ENCODE measurements at places on chromosomes 3 and 15.

- DNase-seq, result no peak
- no peak overlapping the region for H3K4me3 ChIP-seq
- no peaks in the 10 kb centered on the region for H3K36me3 ChIP-seq
- H3K27me3 ChIP-seq, result no peaks in the 10 kb centered on the region
- no peaks in the 10 kb centered on the region for H3K4me1 ChIP-seq
Measured at GRCh38 chr3:102237181-102237580, 197.6 kb upstream of the ZPLD1 start.

- H3K27ac ChIP-seq, result no peak overlapping the region
- H3K27me3 ChIP-seq, result peaks cover 3% of the 10 kb centered on the region
- no peak overlapping the region for H3K4me3 ChIP-seq
- no peak for DNase-seq
- H3K36me3 ChIP-seq, result no peaks in the 10 kb centered on the region
Measured at GRCh38 chr3:10695595-10696285, 120.3 kb upstream of the SLC6A11 start.

GRCh38 chr3:15810702-15811101 lies 12.9 kb upstream of the ANKRD28 start:
- no peaks in the 10 kb centered on the region for H3K36me3 ChIP-seq
- no peak overlapping the region for H3K4me3 ChIP-seq
- no peak for DNase-seq
- peak overlapping the region; percentile 6 for H3K27ac ChIP-seq

- H3K36me3 ChIP-seq, result no peaks in the 10 kb centered on the region
- no peak for DNase-seq
- no peak overlapping the region for H3K27ac ChIP-seq
- no peak overlapping the region for H3K4me3 ChIP-seq
- H3K4me1 ChIP-seq, result no peaks in the 10 kb centered on the region
Measured at GRCh38 chr15:84835661-84836337, 18.6 kb downstream of the ALPK3 start.

DNA sequence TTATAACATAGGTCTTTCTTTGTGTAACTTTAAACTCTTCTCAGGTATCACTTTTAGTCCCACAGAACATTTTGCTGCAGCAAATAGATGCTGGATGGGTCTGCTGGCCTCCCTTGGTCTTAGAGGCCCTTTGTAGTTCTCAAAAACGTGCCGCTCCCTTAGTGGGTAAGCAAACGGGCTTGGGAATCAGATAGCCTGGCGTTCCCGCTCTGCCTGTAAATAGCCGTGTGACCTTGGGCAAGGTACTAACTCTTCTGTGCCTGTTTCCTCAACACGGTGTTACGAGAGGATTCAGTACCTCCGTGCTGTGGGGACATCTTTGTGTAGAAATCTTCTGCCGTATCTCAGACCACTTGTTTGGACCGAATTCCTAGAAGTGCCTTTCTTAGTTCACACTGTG lies 64.4 kb downstream of the DNAJB8 start:
- no peak overlapping the region for H3K27ac ChIP-seq
- no peaks in the 10 kb centered on the region for H3K4me1 ChIP-seq
- no peaks in the 10 kb centered on the region for H3K27me3 ChIP-seq
- DNase-seq, result no peak
- no peak overlapping the region for H3K4me3 ChIP-seq
- no peaks in the 10 kb centered on the region for H3K36me3 ChIP-seq

DNA sequence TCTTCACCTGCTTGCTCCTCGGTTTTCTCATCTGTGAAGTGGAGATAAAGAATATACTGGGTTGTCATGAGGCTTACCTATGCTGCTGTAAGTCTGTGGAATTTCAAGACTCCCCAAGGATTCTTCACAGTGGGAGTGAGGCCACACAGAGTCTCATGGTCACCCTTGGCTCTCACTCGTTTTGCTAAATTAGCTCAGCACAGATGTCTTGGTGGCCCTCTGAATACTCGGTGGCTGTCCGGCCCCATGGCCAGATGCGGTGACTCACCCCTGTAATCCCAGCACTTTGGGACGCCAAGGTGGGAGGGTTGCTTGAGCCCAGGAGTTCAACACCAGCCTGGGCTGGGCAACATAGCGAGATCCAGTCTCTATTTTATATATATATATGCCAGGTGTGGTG lies 5.0 kb upstream of the CHCHD6 start:
- DNase-seq, result no peak
- peaks cover 5% of the 10 kb centered on the region for H3K27me3 ChIP-seq
- no peaks in the 10 kb centered on the region for H3K36me3 ChIP-seq
- no peak overlapping the region for H3K4me3 ChIP-seq

DNA sequence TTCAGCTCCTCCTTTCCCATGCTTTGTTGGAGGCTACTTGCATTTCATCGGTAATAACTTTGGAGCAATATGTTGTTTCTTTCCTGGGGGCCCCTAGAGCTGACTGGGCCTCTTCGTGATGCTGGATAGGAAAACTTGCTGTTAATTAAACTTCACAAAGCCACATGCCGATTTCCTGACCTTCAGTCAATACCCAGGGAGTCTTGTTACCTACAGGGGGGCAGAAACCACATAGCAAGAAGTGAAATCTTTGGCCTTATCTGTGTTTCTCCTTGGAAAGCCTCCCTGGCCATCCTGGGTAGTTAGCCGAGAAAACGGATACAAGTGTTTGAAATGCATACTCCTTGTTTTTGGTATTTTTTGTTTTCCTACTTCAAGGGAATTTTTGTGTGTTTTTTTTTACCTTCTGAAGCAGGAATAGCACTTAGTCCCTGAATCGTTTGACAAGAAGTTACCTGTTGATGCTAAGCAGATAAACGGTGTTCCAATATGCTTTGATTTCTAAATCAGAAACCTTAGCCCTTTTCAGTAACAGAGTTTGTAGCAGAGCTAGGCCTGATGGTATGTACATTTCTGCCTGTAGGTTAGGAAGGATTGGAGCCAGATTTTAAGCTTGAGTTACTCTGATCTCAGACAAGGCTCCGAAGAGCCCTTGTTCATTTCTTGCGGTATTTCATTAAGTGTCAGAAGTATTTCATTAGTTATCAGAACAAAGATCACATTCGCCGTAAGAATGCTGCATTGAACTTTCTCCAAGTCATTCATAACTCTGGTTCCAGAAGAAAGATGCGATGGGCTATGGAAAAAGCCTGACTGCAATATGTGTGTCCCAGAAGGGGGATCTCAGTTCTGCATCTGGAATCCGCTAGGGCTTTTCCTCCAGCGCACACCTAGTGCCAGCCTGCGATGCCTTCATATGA lies 111.5 kb downstream of the THSD4 start:
- H3K4me3 ChIP-seq, result no peak overlapping the region
- no peaks in the 10 kb centered on the region for H3K27me3 ChIP-seq
- no peaks in the 10 kb centered on the region for H3K36me3 ChIP-seq

- no peak for DNase-seq
- no peaks in the 10 kb centered on the region for H3K4me1 ChIP-seq
- no peaks in the 10 kb centered on the region for H3K36me3 ChIP-seq
- no peaks in the 10 kb centered on the region for H3K27me3 ChIP-seq
- H3K27ac ChIP-seq, result no peak overlapping the region
Measured at GRCh38 chr15:32864841-32865240, 147.0 kb downstream of the GREM1 start.

DNA sequence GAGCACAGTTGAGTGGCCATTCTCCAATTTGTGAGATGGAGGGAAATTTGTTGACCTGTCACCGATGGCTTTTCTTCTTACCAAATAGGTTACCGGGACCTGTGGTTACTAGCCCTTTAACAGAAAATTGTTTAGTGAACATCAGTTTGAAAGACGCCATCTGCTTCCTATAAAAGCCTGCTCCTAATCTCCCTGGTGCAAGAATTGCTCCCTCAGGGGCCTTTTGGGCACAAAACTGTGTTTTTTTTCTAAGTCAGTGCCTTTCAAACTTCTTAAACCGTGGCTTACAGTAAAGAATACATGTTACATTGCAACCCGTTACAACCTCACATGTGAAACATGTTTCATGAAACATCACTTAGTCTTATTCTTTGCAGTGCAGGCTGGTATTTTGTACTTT lies 15.0 kb downstream of the CACNA2D3 start:
- H3K4me1 ChIP-seq, result no peaks in the 10 kb centered on the region
- no peaks in the 10 kb centered on the region for H3K27me3 ChIP-seq
- no peaks in the 10 kb centered on the region for H3K36me3 ChIP-seq
- H3K27ac ChIP-seq, result no peak overlapping the region
- DNase-seq, result no peak

GRCh38 chr3:106183762-106184391 lies 315.1 kb upstream of the CBLB start:
- H3K27me3 ChIP-seq, result no peaks in the 10 kb centered on the region
- no peaks in the 10 kb centered on the region for H3K36me3 ChIP-seq
- H3K27ac ChIP-seq, result no peak overlapping the region
- H3K4me3 ChIP-seq, result no peak overlapping the region
- DNase-seq, result no peak

- H3K27ac ChIP-seq, result peak within 1 kb of the TSS; percentile 91
- peaks cover 42% of the 10 kb centered on the region for H3K4me1 ChIP-seq
- peaks cover 19% of the 10 kb centered on the region for H3K36me3 ChIP-seq
- peak within 1 kb of the TSS; percentile 70 for H3K4me3 ChIP-seq
Measured at GRCh38 chr3:122415762-122416654, at the start of gene WDR5B. WDR5B (minus strand) TSS chr3:122416062; CDS start chr3:122415528, 534 bp downstream.

DNA sequence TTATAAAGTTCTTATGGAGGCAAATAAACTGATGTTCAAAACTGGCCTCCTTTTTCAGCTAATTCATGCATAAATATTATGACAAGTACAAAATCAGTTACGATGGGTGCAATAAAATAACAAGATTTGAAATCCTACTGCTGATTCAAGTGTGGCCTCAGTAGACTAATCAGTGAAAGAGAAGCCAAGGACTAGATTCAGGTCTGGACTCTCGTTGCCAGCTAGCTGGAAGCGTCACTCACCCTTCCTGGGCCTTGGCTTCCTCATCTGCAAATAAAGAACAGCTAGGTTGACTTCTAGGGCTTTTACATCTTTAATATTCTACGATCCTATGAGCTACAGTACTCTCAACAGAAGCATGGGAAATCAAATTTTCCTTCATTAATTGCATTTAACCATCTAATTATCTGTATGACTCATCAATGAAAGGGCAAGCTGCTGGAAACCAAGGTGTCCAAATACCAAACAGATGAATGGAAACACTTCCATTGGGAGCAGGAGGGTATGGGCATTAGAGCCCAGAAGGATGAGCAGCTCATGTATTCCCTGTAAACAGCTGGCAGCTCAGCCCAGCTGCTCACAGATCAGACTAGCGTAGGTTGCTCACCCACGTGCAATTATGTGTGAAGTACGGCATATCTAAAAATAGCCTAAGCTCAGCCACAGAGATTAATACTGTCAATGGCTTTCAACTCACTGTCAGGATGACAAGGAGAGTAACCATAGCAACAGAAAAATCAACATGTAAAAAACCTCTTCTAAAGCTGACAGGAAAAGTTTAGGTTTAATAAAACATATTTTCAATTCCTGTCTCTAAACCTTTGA lies 294.8 kb downstream of the PLCL2 start:
- H3K27me3 ChIP-seq, result no peaks in the 10 kb centered on the region
- no peak overlapping the region for H3K27ac ChIP-seq
- no peak overlapping the region for H3K4me3 ChIP-seq
- peaks cover 3% of the 10 kb centered on the region for H3K4me1 ChIP-seq

DNA sequence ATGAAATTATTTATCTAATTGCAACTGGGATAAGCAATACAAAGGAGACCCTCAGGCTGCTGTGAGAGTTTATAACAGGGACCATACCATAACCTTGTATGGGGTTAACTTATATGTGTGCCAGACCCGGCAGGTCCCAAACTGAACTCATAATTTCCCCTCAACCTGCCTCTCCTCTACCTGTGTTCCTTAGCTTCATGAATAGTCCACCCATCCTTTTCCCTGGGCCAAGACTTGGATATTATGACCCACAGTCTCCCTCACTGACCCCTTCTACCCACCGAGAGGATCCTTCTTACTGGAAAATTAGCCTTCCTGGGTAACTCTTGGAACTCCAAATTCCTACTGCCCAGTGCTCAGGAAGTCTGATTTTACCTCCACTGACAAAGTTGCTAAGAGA lies 3.4 kb upstream of the TSPAN3 start:
- no peak overlapping the region for H3K27ac ChIP-seq
- DNase-seq, result no peak
- H3K36me3 ChIP-seq, result no peaks in the 10 kb centered on the region
- H3K4me1 ChIP-seq, result peaks cover 12% of the 10 kb centered on the region
- no peak overlapping the region for H3K4me3 ChIP-seq

GRCh38 chr15:70195587-70196305 lies 98.0 kb upstream of the TLE3 start:
- H3K4me1 ChIP-seq, result no peaks in the 10 kb centered on the region
- no peak overlapping the region for H3K4me3 ChIP-seq
- H3K27me3 ChIP-seq, result no peaks in the 10 kb centered on the region
- H3K27ac ChIP-seq, result no peak overlapping the region

DNA sequence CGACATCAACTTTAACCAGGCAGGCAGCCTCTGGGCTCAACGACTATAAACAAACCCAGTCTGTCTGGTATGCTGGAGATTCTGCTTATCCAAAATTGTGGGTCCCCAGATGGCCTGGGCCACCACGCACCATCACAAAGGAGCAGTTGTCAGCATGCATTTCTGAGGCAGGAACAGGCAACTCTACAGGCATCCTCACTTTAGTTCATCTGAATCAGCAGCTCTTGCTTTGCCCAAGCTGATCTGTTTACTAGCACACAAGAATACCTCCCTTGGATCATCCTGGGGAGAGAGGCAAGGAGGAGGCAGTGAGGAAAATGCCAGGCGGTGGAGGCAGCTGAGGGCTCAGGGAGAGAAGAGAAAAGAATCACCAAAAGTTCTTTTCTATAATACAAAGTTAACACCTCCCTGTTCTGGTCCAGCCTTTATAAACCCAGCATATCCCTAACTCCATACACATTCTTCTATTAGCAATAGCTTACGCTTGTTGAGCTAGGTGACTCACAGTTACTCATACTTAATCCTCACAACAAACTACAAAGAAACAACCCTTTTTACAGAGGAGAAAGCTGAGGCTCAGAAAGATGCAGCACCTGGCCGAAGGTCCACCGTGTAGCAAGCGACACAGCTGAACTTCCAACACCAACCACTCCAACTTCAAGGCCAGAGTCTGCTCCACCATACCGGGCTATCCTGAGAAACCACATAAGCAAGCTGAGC lies 33.6 kb downstream of the ZDHHC3 start:
- H3K4me3 ChIP-seq, result no peak overlapping the region
- H3K27me3 ChIP-seq, result no peaks in the 10 kb centered on the region
- H3K36me3 ChIP-seq, result peaks cover 67% of the 10 kb centered on the region
- no peaks in the 10 kb centered on the region for H3K4me1 ChIP-seq
- H3K27ac ChIP-seq, result no peak overlapping the region
- no peak for DNase-seq

DNA sequence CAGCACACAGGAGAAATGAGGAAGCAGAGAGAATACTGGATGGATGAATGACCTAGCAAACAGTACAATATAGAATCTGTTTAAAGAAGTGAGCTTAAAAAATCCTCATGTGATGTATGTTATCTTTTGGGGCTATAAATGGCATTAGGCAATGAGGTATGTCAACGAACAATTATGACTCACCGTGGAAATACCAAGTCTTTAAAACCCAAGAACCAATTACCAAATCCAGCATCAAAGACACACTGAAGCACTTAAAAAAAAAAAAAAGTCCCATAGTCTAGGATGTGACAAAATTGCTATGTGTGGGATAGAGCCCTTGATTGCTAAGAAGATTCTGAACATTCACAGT lies 36.3 kb upstream of the HERC1 start:
- H3K27ac ChIP-seq, result no peak overlapping the region
- H3K4me3 ChIP-seq, result no peak overlapping the region
- H3K27me3 ChIP-seq, result no peaks in the 10 kb centered on the region
- no peaks in the 10 kb centered on the region for H3K36me3 ChIP-seq

GRCh38 chr3:177611752-177612334 lies 414.6 kb upstream of the TBL1XR1 start:
- H3K36me3 ChIP-seq, result no peaks in the 10 kb centered on the region
- H3K27ac ChIP-seq, result 0 out of 2 replicates have a peak overlapping the region, but pooled peaks have one; percentile 3
- H3K4me3 ChIP-seq, result no peak overlapping the region
- H3K4me1 ChIP-seq, result peaks cover 16% of the 10 kb centered on the region
- no peaks in the 10 kb centered on the region for H3K27me3 ChIP-seq
